ENCODE measurements at places on chromosomes 3 and 15.

DNA sequence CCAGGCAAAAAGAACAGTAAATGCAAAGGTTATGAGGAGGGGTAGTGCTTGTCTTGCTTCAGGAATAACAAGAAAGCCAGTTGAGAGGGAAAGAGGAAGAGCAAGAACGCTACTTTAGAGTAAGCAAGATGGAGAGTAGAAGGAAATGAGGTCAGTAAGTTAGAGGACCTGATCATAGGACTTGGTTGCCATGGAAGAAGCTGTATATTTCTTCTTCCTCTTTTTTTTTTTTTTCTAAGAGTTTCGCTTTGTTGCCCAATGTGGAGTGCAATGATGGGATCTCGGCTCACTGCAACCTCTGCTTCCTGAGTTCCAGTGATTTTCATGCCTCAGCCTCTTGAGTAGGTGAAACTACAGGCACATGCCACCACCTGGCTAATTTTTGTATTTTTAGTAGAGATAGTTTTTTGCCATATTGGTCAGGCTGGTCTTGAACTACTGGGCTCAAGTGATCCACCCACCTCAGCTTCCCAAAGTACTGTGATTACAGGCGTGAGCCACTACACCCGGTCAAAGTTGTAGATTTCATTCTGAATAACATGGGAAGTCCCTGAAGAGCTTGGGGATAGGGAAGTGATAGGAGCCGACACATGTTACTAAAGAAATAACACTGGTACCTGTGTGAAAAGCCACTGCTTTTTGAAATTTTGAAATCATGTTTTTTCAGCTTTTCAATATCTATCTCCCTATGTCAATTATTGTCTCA is 527.9 kb upstream of the NAALADL2 start:
- no peak for DNase-seq

DNA sequence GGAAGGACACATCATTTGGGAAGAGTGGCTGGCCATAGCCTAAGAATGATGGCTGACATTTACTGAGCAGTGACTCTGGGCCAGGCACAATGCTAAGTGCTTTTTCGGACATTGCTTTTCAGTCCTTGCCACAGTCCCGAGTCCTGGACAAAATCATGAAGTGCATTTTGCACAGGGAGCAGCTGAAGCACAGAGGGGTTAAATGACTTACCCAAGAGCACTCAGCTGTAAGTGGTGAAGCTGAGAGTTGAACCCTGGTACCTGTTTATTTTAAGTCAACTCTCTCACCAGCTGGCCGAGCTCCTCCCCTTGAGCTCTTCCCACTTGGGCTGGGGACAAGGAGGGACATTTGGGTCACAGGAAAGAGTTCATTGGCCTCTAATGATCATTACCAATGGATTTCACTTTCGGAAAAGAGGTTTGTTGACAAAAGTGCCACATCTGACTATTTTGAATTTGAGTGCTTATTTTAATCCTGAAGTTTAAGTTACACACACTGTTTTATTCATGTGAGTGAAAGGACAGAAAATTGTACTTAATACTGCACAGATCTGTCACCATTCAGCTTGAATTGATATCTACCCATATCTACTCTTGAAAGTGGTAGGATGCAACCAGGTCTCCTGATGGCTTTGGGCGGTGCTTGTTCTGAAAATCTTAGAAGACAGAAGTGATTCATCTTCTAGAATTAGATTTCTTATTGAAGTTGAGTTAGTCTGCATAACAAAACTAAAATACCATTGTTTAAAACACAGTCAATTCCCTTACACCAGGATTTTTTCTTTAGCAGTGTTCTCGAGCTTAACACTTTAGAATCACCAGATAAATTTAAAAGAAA is 368.7 kb upstream of the PROK2 start:
- DNase-seq = no peak

DNA sequence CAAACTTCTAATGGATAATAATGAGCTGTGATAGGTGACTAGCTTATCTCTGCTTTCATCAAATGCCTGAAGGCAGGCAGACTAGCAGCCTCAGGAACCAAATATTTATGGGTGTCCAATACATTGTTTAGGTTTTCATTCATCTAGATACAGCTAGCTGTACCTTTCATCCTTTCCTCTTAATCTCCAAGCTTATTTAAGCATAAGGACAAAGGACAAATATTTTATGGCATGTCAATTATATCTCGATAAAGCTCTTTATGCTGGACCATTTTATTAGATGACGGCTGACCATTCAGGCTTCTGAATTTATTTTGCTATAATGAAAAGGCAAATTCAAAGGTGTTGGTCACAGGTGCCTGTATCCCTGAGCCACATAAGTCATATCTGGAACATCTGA is 16.9 kb downstream of the RBM15B start:
- DNase-seq = no peak

- no peak for DNase-seq
Observed at GRCh38 chr15:99618941-99619411, 53.2 kb downstream of the MEF2A start.

- DNase-seq = no peak
Observed at GRCh38 chr3:10299679-10300078, 6.9 kb upstream of the GHRL start.

GRCh38 chr3:9659849-9660248 is 10.5 kb downstream of the MTMR14 start:
- no peak for DNase-seq

- no peak for DNase-seq
Observed at GRCh38 chr15:85281293-85281882, 99.0 kb upstream of the AKAP13 start.

DNA sequence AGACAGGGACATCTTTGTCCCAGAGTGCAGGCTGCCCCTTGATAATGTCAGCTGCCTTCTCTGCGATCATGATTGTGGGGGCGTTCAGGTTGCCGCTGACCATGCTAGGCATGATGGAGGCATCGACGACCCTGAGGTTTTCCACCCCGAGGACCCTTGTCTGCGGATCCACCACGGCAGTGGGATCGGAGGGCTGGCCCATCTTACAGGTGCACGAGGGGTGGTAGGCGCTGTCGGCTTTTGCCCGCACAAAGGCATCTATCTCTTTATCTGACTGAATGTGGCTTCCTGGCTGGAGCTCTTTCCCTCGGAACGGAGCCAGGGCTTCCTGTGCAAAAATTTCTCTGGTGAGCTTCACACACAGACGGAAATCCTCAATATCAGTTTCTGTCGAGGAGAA is 28.4 kb downstream of the CHDH start:
- DNase-seq = no peak

GRCh38 chr3:184766555-184767261 is 45.3 kb upstream of the VPS8 start:
- no peak for DNase-seq
